ENCODE measurements at places on chromosomes 4 and X. TPM values are rescaled to one million over a fixed set of nuclear protein-coding genes. Genes with fewer than 3 reads are reported as not detected.

Gene SMIM10
- 5.0 TPM for total RNA-seq

Gene SPANXN4
- not detected for total RNA-seq

Gene EPHA5
- 11.0 TPM for total RNA-seq

Gene NOX1
- total RNA-seq: 0.14 TPM

Gene FDCSP
- total RNA-seq: not detected

DNA sequence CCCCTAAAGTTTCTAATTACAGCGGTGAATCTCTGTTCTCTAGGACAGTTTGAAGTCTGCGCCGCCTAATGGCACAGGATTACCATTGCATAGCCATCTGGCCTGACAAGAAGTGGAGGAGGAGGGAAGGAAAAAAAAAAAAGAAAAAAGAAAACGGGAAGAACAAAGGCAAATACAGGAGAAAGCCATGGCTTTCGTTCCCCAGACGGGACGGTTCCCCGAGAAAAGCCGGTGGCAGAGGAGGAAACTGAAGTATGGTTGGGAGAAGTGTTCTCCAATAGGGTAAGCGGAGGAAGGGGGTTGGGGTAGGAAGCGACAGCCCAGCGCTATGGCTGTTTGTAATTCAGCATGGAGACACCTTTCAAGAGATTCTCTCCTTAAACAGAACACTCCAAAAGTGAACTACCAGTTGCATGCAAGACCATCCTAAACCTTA is 80.8 kb downstream of the HMGN5 start:
- peak; percentile 16 for DNase-seq

- no peak for DNase-seq
These were observed 508.7 kb upstream of the DIPK2B start for GRCh38 chrX:45709381-45709780.

GRCh38 chrX:133177202-133177601 is 41.0 kb downstream of the TFDP3 start:
- no peak for DNase-seq

- no peak for DNase-seq
These were observed 179.8 kb downstream of the SCFD2 start for GRCh38 chr4:53185869-53186585.

DNA sequence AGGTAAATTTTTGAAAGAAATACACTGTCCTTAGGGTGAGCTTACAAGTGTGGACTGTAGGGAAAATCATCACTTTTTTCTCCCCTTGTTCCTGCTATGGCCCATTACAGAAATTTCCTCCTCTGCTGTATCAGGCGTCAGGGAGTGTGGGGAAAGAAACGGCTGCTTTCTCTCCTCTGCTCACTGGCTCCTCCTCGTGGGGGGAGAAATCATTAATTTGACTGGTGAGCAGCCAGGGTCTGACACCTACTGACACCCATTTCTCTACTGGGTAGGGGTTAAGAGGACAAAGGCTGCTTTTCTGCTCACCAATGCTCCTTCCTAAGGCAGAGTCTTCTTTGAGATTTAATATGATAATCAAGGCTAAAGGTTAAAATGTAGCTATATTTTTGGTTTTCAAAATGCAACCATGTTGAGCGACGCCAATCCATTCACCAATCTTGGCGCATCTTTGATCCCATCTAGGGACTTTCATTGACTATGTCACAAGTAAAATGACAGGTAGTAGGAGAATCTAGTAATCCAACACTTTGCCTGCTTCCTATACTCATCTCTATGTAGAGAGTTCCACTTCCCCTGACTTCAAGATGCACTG is 25.1 kb downstream of the SETD7 start:
- no peak for DNase-seq

DNA sequence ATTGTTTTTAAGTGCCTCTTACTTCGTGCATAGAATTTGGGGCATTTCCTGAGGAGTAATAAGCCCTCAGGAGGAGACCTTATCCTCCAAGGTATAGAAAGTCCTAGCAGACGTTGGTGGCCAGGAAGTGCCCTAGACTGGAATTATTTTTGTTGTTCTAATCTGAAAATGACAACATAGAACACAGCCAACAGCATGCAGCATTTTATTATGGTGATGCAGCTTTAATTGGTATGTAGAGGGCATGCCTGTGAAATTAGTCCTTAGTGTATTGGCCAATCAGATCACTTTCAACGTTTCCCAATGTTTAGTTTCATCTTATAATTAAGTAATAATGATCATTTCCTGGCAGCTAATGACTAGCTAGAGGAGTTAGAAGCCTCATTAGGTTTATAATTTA is 199.2 kb downstream of the SHROOM3 start:
- DNase-seq: no peak

GRCh38 chr4:180947425-180947824 is 1295.8 kb upstream of the TENM3 start:
- DNase-seq: no peak
